ENCODE measurements at places on chromosomes 3 and 15.

DNA sequence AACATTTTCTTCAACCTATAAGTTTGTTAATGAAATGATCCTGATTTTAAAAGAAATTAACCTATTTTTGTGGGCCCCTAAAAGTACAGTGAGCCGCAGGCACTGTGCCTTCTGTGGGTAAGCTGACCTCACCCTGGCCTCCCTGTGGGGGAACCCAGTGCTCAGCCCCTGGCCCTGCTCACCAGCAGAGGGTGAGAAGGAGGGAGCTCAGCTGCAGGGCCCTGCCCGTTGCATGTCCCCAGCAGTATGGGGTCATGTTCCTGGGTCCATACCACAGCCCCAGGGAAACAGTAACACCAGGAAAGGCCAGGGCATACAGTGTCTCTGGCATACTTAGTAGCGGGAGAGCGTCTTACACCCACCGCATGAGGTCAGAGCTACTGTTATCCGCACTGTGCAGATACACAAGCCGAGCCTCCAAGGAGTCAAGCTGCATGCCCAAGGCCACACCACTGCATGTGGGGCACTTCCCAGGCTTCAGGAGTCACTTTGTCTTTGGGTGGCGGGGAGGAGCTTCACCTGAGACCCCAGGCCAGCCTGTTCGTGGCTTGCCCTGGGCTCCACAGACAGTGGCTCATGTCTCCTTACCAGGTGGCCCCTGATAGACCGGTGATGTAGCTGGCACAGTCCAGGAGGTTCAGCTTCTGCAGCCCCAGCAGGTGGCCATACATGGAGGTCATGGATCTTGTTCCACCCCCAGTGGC is 22.6 kb upstream of the EHD4 start:
- DNase-seq = no peak

DNA sequence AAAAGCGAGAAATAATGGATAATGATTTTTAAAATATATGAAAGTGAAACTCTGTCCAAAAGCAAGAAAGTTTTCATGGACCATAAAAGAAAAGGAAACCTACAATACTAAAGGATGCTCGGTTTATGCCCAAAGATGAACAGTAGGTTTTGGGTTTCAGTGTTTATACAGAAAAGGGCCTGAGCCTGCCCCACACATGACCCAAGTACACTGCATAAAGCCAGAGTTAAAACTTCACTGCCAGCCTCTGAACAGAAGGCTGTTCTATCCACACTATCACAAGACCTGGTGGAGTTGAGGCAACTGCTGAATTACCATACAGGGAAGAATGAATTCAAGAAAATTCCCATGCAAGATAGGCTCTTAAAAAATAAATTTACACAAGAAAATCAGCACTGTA is 165.2 kb downstream of the MECOM start:
- DNase-seq = no peak

GRCh38 chr3:169286214-169286613 is 377.3 kb downstream of the MECOM start:
- DNase-seq = no peak

- DNase-seq = no peak
These were observed 168.2 kb upstream of the KCNMB2 start for GRCh38 chr3:178367817-178368617.

DNA sequence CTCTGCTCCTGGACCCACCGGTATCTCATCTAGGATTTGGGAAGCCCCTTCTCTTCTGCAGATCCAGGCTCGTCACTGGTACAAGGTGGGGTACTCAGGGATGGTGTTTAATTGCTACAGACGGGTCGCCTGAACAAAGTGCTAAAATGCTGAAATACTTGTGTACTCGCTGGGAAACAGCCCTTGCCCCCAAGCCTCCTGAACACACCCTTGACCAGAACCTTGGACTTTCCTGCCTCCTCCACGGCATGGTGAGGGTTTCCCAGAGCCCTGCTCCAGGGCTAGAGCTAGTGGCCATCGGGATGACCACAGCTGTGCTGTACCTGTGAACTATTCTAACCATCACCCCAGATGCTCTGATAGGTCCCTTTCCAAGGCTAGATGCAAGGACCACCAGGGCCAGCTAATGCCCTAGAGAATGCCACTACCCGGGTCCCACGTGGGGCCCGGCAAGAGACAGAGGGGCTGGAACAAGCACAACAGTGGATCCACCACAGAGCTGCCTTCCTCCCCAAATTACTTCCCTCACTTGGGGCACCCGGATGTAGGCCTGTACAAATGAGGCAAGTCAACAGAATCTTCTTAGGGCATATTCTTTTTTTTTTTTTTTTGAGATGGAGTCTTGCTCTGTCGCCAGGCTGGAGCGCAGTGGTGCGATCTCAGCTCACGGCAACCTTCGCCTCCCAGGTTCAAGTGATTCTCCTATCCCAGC is 267.3 kb downstream of the FOXP1 start:
- DNase-seq = no peak

GRCh38 chr15:74322558-74323180 is 44.8 kb downstream of the CYP11A1 start:
- peak; percentile 79 for DNase-seq

DNA sequence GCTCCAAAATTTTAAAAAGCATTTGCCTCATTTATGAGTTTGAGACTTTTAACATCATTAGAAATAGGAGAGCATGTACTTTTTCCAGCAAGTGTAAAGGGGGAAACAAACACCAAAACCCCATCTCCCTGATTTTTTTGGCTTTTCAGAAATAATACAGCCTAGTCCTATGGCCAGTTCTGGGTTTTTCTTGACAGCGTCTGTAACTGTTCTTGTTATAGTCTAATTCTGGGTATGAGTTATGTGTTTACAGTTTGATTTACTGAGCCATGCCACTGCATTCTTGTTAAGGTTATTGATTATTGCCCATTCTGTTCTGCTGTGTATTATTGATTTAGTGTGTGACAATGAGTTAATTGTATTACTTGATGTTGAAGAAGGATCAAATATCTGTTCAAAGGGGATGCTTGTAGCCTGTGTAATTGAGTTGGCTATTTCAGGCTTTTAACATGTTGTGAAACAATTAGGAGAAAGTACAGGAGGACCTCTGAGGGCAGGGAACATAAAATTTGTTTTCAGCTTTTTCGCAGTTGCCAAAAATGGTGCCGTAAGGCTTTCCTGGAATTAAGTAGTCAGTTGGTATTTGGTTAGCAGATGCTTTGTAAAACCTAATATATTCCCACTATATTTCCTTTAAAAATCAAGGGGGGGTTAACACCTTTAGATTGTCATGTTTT is 46.1 kb downstream of the MBNL1 start:
- no peak for DNase-seq

DNA sequence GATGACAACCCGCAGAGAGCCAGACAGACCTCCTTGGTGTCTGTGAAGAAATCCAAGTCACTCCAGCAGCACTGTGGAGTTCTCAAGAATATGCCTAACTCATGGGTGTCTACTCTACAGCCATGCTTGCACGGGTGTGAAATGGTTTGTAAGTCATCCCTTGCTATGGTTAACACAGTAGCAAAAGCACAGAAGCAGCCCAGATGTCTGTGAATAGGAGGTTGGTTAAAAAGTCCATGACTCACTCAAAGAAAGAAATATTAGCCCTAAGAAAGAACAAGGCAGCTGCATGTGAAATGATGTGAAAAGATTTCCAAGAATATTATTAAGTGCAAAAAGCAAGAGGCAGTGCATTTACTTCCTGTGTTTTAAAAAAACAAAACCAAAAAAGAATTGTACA is 12.1 kb upstream of the LIMD1 start:
- DNase-seq = no peak

DNA sequence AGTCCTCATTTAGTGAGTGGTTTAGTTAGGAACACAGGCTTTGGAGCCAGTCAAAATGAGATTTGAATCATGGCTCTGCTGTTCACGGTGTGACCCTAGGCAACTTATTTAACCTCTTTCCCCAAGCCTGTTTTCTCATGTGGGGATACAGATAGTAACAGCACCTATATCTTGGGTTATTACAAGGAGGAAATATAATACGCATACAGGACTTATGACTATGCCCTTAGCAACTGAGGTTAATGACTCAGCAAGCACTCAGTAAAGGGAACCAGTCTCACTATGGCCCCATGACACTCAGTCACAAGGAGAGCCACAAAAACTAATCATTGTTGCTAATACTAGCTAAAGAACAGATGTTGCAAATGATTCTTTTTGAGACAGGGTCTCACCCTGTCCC is 45.9 kb downstream of the SUMF1 start:
- no peak for DNase-seq

DNA sequence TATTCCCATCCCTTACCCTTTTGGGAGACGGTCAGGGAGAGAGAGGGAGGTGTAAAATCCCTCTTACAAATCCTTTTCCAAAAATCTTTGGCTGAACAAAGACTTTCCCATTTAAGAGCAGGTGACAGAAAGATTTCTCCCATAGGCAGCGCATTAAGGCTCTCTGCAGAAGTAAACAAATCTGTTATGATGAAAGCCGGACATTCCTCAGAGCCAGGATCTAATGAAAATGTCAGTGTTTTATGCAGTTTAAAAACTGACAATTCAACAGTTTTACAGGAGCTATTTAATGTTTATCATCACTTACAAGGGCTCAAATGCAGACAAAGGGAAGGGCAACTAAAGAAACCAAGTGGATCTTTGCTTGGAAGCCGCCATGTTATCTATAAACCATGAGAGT is 108.3 kb upstream of the WNT5A start:
- no peak for DNase-seq

- no peak for DNase-seq
These were observed 17.2 kb upstream of the PRICKLE2 start for GRCh38 chr3:64242435-64242834.

DNA sequence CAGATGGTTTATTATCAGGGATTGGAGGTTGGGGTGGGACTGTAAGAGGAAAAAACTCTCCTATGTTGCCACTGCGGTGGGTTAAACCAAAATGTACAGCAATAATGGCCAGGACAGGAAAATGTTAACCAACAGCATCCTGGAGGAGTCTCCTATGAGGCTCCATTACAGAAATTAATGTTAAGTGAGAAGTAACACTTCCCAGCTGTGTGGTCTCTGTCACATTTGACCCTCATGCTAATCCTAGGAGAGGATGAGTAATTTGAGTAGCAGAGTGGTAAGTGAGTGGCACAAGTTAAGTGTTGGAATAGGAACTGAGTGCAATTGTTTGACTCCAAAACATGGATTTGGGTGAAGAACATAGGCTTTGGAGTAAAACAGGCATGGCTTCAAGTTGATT is 39.0 kb downstream of the ARHGEF3 start:
- no peak for DNase-seq

DNA sequence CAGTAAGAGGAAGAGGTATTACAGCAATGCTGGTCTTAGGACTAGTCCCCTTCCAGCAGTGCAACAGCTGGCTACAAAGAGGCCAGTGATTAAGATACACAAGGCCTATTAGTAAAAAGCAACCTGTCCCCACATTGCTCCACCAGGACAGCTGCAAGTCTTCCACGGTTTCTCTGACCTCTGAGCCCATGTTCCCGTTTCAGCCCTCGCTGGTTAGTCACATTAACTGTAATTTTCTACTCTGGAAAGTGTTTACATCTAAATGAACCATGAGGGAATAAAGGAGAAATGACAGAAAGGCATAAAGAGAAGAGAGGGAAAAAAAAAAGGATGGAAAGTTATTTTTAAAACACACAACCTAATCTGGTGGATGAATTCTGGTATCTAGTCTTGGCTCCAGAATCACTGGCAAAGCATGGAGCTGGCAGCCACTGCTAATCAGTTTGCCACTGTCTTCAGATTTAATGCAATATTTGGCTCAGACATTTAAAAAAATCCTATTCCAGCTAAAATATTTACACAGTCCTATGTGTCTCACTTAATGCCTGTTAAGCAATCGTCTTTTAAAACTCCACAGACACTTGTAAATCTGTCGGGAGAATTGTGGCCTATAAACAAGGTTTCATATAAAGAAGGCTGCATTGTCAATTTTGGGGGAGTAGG is 154.9 kb downstream of the GREM1 start:
- peak; percentile 67 for DNase-seq

DNA sequence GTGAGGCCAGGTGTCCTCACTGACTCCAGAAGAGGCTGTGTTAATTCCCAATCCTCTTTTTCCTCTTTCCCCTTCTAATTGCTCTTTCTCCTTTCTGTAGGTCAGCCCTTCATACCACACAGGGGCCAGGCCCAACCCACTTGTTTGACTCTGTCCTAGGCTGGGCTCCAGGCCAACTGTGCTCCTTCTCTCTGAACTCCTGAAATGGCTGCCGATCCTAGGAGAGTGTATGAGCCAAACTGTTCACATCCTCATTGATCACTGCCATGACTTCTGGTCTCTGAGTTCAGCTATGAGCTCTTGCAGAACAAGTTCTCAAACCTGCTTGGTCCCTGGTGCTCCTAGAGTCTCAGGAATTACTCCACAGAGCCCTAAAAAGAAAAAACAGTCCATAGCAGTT is 145.1 kb downstream of the VGLL4 start:
- no peak for DNase-seq

DNA sequence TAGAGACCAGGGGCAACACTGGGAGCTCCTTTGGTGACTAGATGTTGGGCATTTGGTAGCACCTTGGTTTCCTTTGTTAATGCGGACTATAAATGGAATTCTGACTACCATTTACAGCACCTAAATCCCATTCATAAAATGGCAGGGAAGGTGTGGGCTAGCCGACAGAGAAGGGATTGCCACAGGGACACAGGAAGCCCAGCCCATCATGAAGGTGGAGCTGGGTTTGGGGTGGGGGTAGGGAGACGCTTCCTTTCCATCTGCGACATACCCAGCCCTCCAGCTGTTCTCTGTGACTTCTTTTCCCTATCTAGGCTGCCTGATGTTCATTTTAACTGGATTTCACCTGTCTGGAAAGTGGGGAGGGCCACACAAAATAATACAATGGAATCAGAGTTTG is 21.0 kb downstream of the ABHD2 start:
- no peak for DNase-seq

DNA sequence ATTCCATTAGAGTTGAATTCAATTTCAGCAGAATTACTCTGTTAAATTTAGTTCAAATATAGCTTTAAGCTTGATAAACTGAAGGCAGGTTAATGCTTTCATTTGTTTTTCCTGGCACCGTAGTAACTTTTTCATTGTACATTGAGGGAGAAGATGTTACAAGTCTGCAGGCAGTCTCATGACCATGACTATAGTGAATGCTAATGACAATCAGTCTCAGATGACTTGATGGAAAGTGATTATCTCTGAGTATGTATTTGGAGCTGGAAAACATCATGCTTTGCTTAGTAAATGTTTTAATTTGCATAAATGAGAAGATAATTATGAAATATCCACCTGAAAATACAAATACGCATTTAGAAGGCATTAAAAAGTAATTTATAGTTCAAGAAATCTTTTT is 16.0 kb upstream of the RNF7 start:
- DNase-seq = no peak
